SK-N-SH treated with all-trans-retinoic acid at 6 μM for 48 hours (cell line): ENCODE measurements at places on chromosomes 13 and 19.

DNA sequence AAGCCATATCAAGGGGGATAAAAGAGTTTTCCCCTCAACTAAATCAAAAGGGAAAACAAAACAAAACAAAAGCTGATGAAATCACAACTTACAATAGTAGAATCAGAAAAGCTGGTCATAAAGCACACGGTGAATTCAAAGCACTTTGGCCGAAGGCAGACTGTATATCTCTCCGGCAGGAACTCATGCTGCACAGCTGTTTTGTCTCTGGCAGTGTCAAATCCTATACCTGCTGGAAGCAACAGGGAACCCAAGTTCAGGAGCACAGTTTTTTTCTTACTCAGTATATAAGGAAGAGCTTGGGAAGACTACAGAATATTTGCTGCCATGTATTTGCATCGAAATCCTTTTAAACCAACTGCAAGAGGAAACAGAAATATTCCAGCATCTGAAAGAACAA lies 213.7 kb downstream of the RFC3 start:
- ATAC-seq = no peak

GRCh38 chr19:40400559-40400958 lies 10.6 kb upstream of the HIPK4 start:
- ATAC-seq = no peak

DNA sequence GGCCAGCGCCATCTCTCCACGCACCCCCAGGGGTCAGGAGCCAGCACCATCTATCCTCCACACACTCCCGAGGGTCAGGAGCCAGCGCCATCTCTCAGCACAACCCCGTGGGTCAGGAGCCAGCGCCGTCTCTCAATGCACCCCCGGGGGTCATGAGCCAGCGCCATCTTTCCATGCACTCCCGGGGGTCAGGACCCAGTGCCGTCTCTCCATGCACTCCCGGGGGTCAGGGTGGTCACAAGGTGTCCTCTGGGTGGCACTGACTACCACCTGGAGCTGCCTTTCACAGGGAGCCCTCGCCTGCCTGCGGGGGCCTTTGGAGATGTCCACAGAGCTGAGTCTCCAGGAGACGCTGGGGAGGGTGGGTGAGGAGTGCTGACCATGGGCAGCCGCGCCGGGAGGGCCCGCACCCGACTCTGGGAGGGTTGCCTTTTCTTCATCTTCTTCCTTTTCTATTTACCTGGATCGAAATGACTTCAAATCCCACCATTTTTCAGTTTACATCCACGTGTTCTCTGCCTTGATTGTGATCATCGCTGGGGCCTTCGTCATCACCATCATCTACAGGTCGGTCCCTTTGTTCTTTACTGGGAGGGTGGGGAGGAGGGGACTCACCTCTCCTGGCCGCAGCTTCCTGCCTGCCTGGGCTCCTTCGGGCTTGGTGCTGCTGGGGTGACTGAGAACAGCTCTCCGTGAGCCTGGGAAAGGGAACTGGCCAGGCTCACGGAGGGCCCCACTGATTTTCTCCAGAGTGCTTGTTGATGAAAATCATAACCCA lies 19.1 kb downstream of the TEX29 start:
- no peak for ATAC-seq

GRCh38 chr19:34487651-34488051 lies 6.1 kb downstream of the WTIP start:
- ATAC-seq = no peak

- no peak for ATAC-seq
These were observed 675.3 kb downstream of the DIAPH3 start for GRCh38 chr13:59488436-59488835.

DNA sequence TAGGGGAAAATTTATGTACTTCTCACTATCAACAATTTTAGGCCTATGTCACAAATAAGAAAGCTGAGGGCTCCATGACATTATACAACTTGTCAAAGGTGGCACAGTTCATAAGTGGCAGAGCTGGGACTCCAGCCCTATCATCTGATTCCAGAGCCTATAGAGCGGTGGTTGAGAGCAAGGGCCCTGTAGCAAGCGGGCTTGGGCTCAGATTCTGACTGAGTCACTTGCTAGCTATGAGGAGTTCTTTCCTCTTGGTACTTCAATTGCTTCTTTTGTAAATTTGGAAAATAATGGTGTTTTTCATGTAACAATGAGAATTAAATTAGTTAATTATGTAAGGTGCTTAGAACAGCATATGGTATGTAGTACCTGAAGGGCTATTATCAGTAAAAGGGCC lies 28.7 kb upstream of the FAM216B start:
- no peak for ATAC-seq

DNA sequence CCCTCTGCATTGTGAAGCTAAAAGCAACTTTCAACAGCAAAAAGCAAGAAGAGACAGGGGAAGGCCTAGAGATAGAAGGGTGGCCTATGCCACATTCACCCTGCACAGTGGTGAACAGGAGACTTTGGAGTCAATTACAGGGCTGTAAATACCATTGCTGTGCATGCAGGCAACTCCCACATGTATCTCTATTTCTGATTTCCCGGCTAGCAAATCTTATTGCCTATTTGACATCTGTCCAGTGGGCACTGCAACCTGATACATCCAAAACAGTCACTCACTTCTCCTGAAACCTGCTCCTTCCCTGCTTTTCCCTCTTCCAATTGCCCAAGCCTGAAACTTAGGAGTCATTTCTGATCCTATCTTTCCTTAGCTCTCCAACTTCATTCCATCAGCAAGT lies 13.4 kb downstream of the RUBCNL start:
- ATAC-seq = no peak

DNA sequence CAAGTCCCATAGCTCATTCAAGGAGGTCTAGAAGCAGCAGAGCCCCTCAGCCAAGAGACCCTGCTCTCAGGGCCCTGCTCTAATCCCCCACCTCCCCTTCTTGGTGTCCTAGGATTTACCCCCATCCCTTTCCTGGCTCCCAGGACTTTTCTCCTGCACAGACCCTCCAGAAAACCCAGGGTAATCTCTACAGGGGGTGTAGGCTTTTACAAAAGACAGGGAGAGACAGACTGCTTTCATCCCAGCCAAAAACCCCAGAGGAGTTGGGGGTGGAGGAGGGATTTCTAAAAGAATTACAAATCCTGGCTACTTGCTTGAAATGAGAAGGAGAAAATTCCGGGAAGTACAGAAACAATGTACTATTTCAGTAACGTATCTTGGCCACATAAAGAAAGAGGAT lies 133.3 kb downstream of the TNFSF13B start:
- ATAC-seq = no peak

- no peak for ATAC-seq
These were observed 13.0 kb downstream of the WIZ start for GRCh38 chr19:15436826-15437110.

DNA sequence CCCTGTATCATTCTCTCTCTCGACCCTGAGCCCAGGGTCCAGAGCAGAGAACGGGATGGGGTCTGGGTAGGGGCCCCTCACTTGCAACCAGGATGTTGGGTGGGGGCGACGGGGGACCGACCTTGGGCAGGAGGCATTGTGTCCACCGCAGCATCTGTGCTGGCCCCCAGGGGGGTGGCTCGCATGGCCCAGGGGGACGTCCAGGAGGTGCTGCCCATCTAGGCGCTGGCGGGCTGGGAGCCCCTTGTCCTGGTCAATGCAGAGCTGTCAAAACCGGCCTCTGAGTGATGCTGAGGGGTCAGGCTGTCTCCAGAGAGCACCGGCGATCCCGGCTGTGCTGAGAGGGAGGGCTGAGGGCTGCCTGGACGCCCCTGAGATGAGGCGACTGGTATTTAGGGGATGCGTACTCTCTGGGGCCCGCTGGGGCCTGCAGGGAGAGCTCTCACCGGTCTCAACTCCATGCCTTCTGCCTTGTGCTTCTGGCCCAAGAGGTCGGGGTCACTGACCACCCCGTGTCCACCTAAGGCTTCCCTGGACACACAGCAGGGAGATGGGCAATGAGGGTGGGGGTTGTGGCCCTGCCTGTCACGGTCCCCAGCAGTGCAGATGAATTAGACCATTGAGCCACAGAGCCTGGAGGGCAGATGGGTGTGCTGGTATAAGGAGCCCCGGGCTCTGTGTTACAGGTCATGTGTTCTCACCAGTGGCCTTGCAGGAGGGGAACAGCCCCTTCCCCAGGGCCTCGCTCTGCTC lies 8.6 kb downstream of the RPS9 start:
- ATAC-seq = peak; percentile 51

DNA sequence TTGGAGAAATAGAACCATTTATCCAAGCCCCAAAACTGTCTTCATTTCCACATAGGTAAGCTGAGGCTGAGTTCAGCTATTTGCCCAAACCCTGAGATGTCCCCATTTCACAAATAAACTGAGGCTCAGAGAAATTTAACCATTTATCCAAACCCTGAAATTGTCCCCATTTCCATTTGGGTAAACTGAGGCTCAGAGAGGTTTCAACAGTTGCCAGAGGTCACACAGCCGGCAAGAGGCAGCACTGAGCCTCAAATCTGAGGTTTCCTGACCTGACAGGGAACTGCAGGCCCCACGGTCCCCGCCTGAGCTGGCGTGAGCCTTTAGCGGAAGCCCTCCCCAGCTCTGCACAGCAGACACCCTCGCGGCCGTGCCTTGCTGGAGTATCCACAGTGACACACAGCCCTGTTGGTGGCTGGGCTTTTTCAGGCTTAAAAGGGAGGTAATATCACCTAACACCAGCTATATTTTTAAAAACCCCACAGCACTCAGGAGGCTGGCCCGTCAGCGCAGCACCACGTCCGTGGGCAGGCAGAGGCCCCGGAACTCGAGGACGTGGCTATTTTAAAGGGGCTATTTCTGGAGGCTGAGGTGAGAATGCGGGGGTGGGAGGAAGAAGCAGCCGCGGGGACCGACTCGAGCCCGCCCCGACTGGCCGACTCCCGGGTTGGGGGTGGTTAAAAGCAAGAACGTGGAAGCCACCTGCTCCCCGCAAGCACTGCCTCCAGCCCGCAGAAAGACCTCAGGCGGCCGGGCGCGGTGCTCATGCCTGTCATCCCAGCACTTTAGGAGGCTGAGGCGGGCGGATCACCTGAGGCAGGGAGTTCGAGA lies 18.5 kb downstream of the PTPRS start:
- ATAC-seq = no peak; the same call in 2 of the 3 replicates

DNA sequence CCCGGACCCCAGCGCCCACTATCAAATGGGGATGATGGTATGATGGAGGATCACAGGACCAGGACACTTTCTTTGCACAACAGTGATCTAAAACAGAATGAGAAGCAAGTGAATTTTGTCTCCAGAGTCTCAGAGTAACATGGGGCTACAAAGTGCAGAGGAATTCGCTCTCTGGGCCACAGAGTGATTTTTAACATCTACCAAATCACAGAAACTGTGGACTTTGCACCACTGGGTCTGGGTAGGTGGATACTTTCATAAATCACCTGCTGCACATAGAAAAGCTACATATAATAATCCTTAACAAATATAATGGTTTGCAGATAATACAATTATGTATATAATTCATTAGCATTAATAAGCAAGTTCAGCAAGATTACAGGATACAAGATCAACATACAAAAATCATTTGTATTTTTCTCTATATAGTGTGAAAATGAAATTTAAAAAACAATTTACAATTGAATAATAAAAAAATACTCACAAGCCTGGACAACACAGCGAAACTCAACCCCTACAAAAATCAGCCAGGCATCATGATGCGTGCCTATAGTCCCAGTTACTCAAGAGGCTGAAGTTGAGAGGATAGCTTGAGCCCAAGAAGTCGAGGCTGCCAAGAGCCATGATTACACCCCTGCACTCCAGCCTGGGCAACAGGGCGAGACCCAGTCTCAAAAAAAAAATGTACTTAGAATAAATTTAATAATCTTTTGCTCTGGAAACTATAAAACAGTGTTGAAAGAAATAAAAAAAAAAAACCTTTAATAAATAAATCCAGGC lies 60.3 kb upstream of the EEF1AKMT1 start:
- ATAC-seq = no peak

DNA sequence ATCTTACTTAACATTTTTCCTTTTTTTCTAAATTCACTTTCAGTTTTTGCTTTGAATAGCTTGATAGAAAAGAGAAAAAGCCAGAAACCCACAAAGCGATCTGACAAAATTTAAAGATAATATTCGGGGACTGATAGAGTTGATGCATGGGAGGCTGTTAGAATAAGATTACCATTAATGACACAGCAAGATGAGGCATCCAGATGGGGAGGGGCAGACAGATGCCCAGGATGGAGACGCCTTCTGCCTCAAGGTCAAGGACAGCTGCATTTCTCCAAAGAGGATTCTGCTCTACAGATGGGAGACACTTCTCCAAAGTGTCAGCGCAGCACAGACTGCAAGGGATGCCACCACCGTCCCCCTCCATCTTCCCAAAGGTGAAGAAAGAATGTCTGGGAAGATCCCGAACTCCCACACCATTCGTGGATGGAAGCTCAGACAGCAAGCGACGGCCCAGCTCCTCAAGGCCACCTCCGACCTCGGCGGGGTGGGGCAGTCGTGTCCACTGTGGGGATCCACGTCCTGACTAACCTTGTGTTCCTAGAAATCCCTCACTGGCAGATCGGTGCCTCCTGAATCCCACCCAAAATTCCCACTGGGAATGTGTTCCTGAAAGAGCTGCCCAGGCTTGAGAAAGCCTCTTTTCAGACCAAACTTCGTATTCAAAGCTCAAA lies 32.9 kb downstream of the NAXD start:
- no peak for ATAC-seq

DNA sequence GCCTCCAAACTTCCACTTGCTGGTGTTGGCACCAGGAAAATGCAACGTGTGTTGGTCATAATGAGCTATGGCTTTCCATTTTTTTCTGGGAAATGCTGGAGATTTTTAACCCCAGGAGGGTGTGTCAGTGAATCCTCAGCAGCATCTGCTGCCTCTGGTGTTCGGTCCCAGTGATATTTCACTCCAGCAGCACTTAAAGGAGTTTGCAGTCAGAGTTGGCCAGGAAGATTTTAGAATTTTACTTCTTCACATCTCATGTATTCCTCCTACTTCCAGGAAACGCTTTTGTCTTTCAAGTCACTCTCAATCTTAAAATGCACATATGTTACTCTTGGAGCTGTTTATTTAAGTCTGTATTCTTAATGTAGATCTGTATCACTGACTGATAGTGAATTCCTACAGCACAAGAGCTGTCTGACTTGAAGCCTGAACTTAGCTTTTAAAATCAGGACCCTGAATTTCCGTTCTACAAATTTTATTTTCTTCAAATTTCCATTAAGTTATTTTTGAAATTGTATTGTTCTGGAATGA lies 903.4 kb upstream of the SLC10A2 start:
- ATAC-seq = no peak

DNA sequence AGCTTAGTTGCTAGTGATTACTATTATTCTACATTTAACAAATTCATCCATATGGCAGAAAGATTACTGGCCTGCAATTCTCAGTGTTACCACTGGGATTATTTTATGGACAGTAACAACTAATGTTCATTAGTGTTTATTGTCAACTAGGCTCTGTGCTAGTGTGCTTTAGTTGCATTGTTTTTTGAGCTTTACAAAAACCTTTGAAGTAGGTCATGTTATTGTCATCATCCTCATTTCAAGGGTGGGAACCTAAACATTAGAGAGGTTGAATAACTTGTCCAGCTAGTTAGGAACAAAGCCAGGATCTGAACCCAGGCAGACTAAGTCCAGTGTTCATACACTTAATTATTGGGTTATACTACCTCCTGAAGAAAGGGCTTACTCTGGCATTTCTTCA lies 27.8 kb upstream of the TDRD3 start:
- ATAC-seq = peak; percentile 77; the same call in 2 of the 3 replicates
